ENCODE measurements at places on chromosomes 13 and 19.

DNA sequence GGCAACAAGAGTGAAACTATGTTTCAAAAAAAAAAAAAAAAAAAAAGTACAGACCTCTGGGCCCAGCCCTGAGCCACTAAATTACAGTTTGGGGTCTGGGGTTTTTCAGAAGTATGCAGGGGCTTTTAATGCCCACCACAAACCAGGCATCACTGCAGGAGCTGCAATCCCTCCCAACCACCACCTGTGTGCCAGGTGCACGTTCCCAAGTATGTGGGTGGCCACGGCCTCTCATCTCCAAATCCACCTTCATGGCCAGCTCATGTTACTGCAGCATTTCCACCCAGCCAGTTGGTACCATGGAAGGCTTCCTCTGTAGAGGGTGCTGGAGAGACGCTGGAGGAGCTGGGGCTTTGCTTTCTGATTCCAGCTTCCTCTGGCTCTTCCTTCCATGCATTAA lies 26.5 kb downstream of the CEP89 start:
- DNase-seq, result no peak

DNA sequence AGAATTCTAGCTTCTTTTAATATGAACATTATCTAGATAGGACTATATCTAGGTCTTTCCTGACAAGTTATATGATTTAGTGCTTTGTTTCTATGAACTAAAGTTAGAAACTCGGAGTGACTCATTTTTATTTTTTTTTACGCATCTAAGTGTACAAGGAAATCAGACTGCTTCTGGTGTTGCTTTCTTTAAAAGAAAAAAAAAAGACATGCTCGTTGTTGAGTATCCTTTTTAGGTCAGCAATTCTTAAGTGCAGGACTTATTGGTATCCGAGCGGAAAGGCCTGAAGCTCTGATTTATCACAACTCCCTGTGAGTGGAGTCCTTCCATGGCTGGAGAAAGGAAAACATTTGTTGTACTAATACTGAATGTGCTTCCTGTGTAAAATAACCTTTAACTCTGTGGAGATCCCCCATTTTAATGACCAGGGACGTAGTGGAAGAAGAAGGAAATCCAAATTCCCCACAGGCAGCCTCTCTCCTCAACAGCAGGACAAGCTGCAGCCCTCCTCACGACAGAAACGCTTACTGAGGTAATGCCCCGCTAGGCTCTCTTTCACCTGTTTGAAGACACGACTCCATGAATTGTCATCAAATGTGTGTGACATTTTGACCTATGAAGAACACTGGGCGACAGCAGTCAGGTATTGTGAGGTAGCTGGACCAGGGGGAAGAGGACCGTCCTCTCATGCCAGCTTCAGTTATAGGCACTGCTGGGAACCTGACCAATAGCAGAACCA lies 17.9 kb upstream of the POMP start:
- DNase-seq, result no peak

- DNase-seq, result no peak
Observed at GRCh38 chr13:51502153-51502651, 49.4 kb upstream of the INTS6 start.

GRCh38 chr19:38564981-38565690 lies 52.6 kb downstream of the MAP4K1 start:
- no peak for DNase-seq

GRCh38 chr19:10193790-10194499 lies 808 bp downstream of the DNMT1 start:
- no peak for DNase-seq

DNA sequence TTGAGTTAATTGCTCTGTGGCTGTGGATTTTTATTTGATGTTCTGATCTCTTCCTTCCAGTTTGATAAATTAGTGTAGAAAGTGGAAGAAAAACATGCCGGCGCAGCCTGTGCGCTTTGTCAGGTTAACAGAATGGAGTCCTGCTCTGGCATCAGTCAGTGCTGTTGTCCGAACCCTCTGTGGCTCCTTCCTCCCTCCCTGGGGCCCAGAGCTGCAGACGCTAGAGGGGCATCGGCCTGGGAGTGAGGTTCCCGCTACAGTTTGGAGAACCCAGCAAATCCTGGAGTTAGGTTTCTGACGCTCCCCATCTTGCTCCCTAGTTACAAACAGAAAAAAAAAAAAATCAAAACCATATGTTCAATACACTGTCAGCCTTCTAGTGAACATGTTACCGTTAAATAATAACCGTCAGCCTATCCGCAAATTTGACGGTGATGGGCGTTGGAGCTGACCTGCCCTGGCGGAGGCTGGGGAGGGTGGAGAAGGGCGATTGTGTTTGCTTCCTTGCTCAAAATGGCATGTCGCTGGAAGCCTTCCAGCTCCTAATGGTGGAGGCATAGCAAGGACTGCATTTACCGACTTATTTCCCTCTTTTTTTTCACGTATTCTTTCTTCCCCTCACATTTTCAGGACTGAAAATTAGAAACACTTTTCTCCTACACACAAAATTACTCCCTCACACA lies 13.6 kb downstream of the MBNL2 start:
- DNase-seq, result no peak

- DNase-seq, result no peak
Observed at GRCh38 chr19:52923778-52924593, 758 bp upstream of the ZNF888 start.

- no peak for DNase-seq
Observed at GRCh38 chr13:66128201-66128600, 1101.9 kb downstream of the PCDH9 start.
